Vagina (tissue), 2 donors: ENCODE measurements at places on chromosomes 7 and 10. TPM values are rescaled to one million over a fixed set of nuclear protein-coding genes. Genes with fewer than 3 reads are reported as not detected.

GRCh38 chr7:136134503-136134902 is 157.3 kb upstream of the MTPN start:
- DNase-seq: no peak

DNA sequence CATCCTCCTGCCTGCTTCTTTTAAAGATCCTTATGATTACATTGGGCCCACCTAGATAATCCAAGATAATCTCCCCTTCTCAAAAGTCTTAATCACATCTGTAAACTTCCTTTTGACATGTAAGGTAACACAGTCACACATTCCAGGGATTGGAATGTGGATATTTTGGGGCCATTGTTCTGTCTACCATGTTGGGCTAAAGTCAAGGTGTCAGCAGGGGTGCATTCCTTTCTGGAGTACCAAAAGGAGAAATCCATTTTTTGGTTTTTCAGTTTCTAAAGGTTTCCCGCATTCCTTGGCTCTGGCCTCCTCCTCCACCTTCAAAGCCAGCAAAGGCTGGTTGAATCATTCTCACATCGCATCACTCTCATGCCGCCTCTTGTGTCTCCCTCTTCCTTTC is 197.6 kb upstream of the NFE2L3 start:
- DNase-seq: no peak

DNA sequence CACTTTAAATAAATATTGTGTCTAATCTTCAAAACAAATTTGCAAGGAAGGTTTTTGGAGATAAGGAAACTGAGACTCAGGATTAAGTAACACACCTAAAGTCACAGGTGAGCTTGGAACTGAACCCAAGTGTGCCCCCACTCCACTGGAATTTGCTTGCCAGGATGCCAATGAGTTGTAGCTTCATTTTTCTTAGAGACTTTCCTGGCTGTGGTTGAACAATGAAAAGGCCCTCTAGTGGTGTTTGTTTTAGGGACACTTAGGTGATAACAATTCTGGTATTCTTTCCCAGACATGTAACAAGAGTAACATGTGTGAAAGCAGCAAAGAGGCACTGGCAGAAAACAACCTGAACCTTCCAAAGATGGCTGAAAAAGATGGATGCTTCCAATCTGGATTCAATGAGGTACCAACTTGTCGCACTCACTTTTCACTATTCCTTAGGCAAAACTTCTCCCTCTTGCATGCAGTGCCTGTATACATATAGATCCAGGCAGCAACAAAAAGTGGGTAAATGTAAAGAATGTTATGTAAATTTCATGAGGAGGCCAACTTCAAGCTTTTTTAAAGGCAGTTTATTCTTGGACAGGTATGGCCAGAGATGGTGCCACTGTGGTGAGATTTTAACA is 1.5 kb downstream of the IL6 start:
- no peak for DNase-seq

IQUB gene
- total RNA-seq: 0.98 TPM

ABCC2 gene
- total RNA-seq: 1.7 TPM

LRCH4 gene
- total RNA-seq: 72.2 TPM

- no peak for DNase-seq
Observed at GRCh38 chr7:100799037-100799896, 28.1 kb downstream of the EPHB4 start.

DNA sequence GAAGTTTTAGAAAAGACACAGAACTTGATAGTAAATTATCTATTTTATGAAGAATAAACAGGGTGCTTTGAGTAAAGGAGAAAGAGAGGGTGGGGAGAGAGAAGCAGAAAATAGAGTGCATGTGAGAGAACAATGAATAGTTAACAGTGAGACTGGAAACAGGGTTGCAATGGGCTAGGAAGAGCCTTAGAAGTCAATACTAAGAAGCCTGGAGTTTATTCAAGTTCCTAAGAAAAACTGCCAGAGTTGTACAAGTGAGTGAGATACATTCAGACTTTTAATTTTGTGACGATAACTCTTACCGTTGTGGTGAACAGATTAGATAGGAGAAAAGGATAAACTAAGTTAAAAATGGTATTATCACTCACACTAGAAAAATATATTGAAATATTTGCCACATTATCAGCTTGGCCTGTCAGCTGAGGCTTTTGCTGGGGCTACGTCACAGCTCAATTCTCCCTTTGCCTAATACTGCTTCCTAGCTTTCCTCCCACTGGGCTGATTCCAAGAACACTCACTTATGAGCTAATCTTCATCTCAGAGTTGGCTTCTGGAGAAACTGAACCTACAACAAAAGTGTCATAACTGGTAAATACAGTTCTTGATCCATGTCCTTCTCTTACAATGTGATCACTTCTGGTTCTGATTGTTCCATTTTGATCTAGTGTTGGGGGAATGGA is 92.7 kb downstream of the SEMA3D start:
- no peak for DNase-seq

- DNase-seq: no peak
Observed at GRCh38 chr10:63145782-63146181, 12.7 kb downstream of the NRBF2 start.

GRCh38 chr7:139946533-139946932 is 116.2 kb downstream of the PARP12 start:
- no peak for DNase-seq

GRCh38 chr7:42831718-42832522 is 80.0 kb downstream of the C7orf25 start:
- no peak for DNase-seq

- DNase-seq: peak; percentile 67
Observed at GRCh38 chr7:155863721-155864151, 51.5 kb upstream of the SHH start.

- DNase-seq: no peak
Observed at GRCh38 chr7:774161-775109, 47.4 kb upstream of the PRKAR1B start.

AGR2 gene
- total RNA-seq: not detected

INHBA gene
- total RNA-seq: 2.2 TPM

CYP26C1 gene
- total RNA-seq: not detected

GRCh38 chr10:100774223-100774622 is 28.8 kb downstream of the PAX2 start:
- DNase-seq: no peak

NPSR1 gene
- total RNA-seq: not detected

PLXNA4 gene
- 14.0 TPM for total RNA-seq

DNA sequence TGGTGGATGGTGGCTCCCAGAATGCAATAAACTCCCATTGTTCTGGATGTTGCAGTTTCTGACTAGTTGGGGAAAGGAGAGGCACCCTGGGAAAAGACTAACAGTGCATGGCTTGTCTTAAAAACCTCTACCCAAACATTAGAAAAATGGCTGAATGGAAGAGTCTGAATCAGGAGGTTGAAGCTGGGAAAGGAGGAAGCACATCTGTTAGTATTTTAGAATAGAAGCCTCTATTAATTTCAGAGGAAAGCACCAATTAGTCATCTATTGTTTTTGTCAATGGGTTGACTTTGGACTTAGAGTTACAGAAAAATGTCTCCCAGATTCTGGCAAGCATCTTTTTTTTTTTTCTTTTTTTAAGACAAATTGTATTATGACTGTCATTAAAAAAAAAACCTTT is 56.1 kb upstream of the ELMO1 start:
- no peak for DNase-seq

- no peak for DNase-seq
Observed at GRCh38 chr10:12638103-12638502, 288.8 kb downstream of the CAMK1D start.
